ENCODE measurements at places on chromosomes 2 and 18.

- DNase-seq = no peak
Observed at GRCh38 chr2:74863802-74864248, 29.9 kb downstream of the HK2 start.

- DNase-seq = no peak
Observed at GRCh38 chr2:12168791-12169388, 422.5 kb downstream of the LPIN1 start.

GRCh38 chr2:70916291-70916690 lies 19.4 kb upstream of the ATP6V1B1 start:
- DNase-seq = no peak

- DNase-seq = no peak
Observed at GRCh38 chr2:116979916-116980764, 834.4 kb upstream of the DDX18 start.

DNA sequence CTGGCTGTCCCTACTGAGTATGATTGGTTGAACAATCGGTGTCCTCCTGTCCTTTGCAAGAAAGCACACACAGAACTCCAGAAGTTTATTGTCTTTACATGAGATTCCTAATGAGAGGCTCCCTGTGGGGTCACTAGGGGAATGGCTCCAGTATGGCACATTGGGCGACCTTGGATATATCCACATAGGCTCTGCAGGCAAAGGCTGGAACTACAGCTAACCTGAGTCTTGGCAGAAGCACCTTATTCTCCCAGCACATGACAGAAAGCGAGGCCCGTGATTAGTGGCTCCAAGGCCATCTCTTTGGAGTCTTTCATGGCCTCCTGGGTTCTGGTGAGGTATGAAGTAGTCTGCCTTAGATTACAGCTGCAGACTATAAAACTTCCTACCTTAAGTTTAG lies 49.0 kb downstream of the ZDBF2 start:
- no peak for DNase-seq

- DNase-seq = no peak
Observed at GRCh38 chr2:16511041-16511440, 154.6 kb downstream of the CYRIA start.

DNA sequence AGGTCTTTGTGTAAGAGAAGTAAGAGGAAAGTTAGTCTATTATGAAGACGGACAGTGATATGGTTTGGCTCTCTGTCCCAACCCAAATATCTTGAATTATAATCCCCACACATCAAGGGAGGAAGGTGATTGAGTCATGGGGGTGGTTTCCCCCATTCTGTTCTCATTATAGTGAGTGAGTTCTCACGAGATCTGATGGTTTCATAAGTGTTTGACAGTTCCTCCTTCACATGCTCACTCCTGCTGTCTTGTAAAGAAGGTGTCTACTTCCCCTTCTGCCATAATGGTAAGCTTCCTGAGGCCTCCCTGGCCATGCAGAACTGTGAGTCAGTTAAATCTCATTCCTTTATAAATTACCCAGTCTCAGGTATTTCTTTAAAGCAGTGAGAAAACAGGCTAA lies 67.6 kb downstream of the NEURL3 start:
- no peak for DNase-seq
